SW 1271 (cell line): ENCODE measurements at places on chromosomes 13 and 19.

DNA sequence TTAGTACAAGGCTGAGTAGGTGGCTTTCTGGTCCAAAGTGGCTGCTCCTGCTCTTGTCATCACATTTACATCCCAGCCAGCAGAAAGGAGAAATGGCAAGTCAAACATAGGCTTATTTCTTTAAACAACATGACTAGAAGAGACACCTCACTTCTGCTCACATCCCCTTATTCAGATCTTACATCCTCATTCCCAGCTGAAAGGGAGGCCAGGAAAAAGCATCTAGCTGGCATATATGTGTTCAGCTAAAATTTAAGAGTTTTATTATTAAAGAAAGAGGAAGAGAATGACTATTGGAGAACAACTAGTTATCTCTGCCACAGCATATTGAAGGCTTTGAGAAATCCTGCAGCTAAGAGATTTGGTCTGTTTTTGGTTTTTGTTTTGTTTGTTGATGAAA is 34.1 kb downstream of the RGCC start:
- no peak for DNase-seq

DNA sequence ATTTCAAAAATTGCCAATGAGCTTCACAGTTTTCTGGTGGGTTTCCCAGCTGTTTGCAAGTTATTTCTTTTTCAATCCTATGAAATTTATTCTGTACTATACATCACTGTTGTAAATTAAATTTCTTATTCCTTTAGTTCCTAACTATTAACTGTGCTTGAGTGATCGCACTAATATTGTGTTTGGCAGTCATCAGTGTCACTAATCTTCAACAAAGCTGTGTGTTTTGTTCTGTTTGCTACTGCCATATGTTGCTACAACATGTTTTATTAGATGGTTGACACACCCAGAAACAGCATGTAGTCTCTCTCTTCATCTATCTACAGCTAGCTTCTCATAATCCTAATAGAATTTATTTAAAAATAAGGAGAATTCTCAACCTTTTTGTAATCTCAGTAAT is 453.6 kb upstream of the PRR20A start:
- DNase-seq: no peak

DNA sequence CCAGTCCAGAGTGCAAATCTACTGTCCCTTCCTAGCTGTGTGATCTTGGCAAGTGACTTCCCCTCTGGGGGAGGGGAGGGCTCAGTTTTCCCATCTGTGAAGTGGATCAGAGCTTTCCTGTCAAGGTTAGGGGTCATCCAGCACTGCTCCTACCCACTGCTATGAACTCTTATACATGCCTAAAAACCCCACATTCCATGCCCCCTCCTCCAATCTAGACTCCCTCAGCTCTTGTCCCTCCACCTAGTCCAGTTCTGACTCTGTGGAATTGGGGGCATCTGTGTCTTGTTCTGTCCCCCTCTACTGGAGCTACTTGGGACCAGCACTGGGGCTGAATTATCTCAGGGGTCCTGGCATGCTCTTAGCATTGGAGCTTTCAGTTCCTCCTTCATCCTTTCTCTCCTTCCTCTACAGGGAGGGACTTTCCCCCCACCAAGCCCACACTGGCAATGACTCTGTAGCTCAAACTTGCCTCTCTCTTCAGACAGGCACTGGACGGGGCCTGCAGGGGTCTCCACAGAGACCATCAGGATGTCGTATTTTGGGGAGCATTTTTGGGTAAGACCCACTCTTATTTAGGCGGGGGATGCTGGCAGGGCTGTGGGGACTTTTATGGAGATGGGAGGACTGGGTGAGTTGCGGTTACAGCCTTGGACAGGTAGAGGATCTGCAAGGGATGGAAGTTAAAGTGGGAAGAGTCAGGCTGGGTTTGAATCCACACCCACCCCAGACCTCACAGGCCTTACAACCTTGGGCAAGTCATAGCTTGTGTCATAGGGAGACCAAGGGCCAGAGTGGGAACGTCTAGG is 3.6 kb downstream of the FCHO1 start:
- DNase-seq: no peak

GRCh38 chr19:11480715-11481533 is at the start of gene ELAVL3:
Gene ELAVL3, minus strand, starts transcription at chr19:11481046. Its CDS starts 438 bp downstream, at chr19:11480608.
- DNase-seq: no peak

DNA sequence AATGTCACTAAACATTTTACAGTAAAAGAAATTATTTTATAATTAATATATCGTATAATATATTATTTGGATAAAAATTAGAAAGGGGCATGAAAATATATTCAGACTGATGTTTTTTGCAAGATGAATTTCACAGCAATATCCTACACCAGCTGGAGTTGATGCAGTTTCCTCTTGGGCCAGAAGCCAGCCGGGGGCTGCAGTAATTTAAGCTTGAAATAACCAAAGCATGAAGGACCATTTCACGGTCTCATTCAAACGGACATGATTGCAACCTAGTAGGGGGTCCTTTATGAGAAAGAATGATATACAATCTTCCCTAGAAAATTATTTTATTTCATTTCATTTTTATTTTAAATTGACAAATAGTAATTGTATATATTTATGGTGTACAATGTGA is 797.2 kb upstream of the PCDH9 start:
- no peak for DNase-seq

DNA sequence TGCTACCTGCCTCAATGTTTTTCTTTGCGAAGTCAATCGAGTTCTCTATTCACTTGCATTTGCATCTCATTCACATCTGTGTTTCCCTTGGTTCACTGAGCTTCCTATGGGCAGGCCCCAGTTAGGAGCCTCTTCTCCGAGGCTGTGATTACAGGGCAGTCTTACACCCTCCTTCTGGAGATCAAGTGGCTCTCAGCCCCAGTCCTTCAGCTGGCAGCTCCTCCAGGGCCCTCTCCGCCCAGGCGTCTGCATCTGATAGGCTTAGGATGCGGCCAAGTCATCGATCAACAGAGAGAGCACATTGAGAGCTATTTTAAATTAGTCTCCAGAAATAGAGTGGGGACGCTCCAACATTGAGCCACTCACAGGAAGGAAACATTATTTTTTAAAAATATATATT is 44.2 kb downstream of the MBNL2 start:
- DNase-seq: no peak

- DNase-seq: no peak
These were observed 6.0 kb downstream of the EHD2 start for GRCh38 chr19:47719047-47719859.

DNA sequence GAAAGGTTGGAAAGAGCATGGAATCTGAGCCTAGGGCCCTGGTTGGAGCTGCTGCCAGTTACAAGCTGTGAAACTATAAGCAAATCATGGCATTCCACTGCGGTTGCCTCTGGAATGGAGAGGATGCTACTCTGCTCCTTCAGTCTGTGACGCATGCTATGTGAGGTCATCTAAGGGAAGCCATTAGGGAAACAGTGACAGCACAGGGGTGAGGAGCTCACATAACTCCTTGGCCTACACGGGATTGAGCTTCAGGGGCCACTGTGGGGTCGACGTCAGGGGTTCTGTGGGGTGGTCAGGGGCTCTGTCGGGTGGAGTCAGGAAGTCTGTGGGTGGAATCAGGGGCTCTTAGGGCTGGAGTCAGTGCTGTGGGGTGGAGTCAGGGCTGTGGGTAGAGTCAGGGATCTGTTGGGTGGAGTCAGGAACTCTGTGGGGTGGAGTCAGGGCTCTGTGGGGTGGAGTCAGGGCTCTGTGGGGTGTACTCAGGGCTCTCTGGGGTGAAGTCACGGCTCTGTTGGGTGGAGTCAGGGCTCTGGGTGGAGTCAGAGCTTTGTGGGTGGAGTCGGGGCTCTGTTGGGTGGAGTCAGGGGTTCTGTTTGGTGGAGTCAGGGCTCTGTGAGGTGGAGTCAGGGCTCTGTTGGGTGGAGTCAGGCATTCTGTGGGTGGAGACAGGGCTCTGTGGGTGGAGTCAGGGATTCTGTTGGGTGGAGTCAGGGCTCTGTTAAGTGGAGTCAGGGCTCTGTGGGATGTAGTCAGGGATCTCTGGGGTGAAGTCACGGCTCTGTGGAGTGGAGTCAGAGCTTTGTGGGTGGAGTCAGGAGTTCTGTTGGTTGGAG is 35.8 kb upstream of the MEDAG start:
- DNase-seq: peak; percentile 53

DNA sequence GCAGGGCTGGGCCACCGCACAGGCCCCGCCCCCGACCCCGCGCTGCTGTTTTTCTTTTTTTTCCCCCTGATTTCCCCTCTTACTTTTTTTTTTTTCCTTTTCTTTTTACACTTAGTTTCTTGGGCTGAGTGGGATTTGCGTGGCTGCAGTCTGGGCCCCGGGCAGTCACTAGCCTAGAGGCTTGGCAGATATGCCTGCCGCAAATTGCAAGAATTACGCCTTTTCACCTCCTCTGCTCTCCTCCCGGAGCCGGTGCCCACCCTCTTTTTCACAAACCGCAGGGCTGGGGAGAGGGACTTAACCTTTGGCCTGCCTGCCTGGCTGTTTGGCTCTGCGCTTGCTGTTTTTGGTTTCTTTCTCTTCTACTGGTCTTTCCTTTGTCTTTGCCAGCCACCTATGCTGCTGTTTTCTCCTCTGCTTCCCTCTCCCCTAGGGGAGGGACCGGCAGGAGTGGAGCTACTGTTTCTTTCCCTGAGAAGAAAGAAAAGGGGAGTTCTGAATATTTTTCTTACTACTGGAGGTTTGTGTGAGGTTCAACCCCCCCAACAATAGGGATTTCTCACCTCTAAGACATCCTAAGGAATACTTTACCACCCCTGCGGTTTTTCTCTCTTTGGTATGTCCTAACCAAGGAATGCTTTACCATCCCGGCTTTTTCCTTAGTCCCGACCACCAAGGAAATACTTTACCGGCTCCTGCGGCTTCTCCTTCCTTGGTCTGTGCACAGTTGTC is 11.0 kb downstream of the ZNF552 start:
- no peak for DNase-seq

DNA sequence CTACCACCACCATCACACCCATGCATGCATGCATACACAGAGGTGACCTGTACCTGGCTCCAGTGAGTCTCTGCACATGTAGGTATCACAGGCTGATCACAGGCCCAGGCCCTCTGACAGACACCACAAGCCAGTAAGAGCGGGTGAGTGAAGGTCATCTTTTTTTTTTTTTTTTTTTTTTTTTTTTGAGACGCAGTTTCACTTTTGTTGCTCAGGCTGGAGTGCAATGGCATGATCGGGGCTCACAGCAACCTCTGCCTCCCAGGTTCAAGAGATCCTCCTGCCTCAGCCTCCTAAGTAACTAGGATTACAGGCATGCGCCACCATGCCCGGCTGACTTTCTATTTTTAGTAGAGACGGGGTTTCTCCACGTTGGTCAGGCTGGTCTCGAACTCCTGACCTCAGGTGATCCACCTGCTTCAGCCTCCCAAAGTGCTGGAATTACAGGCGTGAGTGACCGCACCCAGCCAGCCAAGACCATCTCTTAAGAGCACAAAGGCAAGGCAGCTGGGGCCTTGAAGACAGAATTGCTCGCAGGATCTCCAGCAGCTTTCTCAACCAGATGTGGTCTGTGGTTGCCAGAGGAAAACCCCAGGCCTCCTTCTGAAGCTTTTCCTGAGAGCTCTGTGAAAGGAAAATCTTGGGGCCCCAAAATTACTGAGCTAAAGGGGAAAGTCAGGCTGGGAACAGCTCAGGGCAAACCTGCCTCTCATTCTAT is 3.2 kb upstream of the NKG7 start:
- DNase-seq: no peak

- no peak for DNase-seq
These were observed 22.5 kb downstream of the CAB39L start for GRCh38 chr13:49421391-49421790.

- DNase-seq: no peak
These were observed 2193.1 kb downstream of the PCDH9 start for GRCh38 chr13:65036999-65037398.

GRCh38 chr13:73259061-73260017 is 200.5 kb downstream of the KLF5 start:
- DNase-seq: no peak

- no peak for DNase-seq
These were observed 16.4 kb downstream of the ZNF574 start for GRCh38 chr19:42092350-42092749.

- DNase-seq: no peak
These were observed 19.5 kb downstream of the SHC2 start for GRCh38 chr19:441213-441836.

DNA sequence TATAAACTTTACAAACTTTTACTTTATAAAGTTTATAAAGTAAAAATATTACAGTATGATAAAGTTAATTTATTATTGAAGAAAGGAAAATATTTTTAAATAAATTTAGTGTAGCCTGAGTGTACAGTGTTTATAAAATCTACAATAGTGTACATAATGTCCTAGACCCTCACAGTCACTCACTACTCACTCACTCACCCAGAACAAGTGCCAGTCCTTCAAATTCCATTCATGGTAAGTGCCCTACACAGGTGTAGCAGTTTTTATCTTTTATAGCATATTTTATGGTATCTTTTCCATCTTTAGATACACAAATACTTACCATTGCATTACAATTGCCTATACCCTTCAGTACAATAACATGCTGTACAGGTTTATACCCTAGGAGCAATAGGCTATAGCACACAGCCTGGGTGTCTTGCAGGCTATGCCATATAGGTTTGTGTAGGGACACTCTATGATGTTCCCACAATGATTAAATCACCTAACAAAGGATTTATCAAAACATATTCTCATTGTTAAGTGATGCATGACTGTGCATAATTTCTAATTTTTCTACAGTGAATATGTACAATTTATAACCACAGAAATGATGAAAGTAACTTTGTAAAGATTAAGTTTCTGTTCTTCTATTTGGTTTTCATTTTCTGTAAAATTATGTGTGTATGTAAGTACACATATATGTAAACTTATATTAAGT is 98.0 kb downstream of the SPRY2 start:
- no peak for DNase-seq

DNA sequence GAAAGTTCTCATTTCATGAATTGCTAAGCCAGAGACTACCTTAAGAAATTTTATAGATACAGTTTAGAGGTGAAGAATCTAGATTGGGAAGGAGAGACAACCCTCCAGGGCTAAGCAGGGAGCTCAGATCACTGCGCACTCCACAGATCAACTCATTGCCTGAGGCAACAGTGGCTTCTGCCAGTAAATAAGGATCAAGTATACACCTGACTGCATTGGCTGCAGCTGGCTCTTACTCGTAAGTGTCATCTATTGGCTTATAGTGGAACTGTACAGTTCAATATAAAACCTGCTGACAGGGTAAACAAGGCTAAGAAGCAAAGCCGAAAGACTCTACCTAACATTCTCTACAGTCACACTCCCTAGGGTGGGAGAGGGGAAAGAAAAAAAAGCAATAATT is 18.0 kb upstream of the C1QTNF9B start:
- DNase-seq: no peak

- no peak for DNase-seq
These were observed 491.2 kb upstream of the ATXN8OS start for GRCh38 chr13:69616396-69616795.

GRCh38 chr19:28221736-28222135 is 991.2 kb downstream of the UQCRFS1 start:
- no peak for DNase-seq

GRCh38 chr19:53333463-53334449 is at the start of gene ZNF845:
Gene ZNF845, plus strand, starts transcription at chr19:53333749. Its CDS starts 7,559 bp downstream, at chr19:53341308.
- DNase-seq: peak; percentile 85

GRCh38 chr13:75360170-75360569 is 121.8 kb downstream of the TBC1D4 start:
- DNase-seq: no peak
